ENCODE measurements at places on chromosomes 6 and 20.

DNA sequence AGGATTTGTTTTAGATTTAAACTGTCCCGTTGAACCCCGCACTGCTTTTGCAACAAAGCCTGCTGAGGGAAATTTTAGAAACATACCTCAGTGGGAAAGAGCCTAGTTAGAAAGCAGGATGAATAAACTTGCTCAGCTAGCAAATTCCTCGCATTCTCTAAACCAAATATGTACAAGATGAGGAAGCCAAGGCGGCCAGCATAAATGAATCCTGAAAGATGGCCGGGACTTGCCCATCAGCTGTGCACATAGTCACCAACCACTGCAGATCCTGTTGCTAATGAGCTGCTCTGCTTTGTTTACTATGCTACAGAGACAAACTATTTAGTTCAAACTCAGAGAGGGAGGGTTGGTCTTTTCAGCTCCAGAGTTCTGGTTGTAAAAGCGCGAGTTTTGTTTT is 49.0 kb downstream of the TMEM170B start:
- DNase-seq: no peak

- no peak for DNase-seq
Observed at GRCh38 chr20:58069207-58069606, 159.2 kb downstream of the ANKRD60 start.

DNA sequence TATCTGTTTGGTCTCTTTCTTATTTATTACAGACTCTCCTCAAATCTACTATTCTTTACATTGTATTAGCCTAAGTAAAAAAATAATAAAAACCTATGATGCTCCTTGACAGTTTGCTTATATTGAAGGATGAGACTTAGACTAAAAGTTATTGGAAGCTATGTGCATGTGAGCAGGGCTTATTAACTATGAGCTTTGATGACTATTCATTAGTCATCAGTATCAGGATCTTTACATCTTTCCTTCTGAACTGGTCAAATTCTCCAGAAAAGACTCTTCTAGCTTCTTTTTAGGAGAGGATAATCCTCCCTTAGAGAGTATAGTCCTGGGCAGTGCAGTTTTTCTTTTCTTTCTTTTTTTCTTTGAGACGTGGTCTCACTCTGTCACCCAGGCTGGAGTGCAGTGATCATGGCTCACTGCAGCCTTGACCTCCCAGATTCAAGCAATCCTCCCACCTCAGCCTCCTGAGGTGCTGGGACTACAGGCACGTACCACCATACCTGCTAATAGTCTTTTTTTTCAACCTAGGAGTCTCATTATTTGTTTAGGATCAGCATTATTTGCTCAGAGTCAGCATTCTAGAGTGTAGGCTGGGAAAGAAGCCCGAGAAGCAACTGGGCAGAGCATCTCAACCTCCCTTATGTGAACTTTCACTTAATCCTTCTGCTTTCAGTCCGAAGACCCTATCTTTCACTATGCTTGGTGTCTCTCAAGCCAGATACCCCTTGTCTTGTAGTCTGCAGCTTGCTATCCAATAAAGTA is 37.1 kb upstream of the YWHAB start:
- DNase-seq: no peak

DNA sequence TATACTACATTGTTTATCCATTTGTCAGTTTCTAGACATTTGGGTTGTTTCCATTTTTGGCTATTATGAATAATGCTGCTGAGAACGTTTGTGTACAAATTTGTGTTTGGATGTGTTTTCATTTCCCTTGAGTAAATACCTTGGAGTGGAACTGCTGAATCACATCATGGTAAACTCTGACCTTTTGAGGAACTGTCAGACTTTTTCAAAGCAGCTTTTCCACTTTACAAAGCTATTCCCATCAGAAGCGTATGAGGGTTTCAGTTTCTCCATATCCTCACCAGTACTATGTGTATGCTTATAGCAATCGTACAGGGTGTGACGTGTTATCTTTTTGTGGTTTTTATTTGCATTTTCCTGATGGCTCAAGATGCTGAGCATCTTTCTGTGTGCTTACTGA is 103.7 kb downstream of the MYO6 start:
- no peak for DNase-seq

GRCh38 chr6:156773935-156774852 is 3.0 kb upstream of the ARID1B start:
- no peak for DNase-seq

DNA sequence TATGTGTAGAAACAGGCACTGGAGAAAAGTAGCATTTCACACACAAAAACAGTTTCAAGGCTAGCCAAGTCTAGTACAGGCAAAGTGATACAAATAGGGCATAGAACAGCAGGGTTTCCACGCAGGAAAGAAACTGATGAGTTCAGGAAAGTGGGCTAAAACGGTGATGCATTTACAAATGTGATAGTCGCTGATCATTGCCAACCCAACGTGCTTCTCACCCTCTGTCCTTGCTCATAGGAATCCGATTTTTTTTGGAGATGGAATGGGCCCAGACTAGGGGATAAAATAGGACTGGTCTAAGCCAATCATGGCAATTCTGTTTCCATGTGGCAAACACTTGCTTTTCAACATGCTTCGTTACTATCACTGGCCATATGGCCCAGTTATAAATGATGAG is 536.6 kb downstream of the PRKN start:
- no peak for DNase-seq

DNA sequence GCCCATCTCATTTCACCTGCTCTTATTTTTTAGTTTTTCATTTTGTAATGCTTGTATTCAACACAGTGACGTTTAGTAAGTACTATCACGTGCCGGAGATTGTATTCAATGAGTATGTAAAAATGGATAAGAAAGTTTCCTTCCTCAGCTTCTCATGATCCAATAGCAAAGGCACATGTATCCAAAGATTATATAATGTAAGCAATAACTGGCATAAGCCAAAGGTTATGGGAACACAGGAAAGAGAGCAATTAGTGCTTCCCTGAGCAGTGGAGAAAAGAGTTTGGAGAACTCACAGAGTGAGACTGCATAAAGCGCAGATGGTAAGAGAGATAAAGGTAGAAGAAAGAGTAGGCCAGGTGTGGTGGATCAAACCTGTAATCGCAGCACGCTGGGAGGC is 21.8 kb upstream of the LTV1 start:
- no peak for DNase-seq

Measured in suprapubic skin (tissue), 4 donors.